CD4-positive, CD25-positive, alpha-beta regulatory T cell (primary cell): ENCODE measurements at places on chromosomes 3 and 15.
A peak's percentile ranks its signal among the peaks of the same experiment; 100 is the strongest.

- DNase-seq: no peak
Observed at GRCh38 chr15:58307313-58307961, 124.4 kb upstream of the LIPC start.

DNA sequence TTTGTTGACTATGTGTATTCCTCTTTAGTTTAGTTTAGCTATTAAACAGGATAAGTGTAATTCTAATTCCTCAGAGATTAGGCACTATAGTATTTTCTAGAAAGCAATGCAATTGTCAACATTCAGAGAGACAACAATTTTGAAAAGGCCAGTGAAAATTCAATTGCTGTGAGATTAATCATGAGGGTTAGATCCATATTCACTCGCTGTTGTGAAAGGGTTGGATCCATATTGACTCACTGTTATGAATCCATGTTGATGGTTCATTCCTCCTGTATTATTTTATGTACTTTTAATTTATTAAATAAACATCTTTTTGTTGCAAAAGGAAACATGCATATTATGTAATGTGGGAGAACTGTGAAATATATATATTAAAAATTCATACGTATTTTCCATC is 641 bp downstream of the TRAT1 start:
- DNase-seq: peak; percentile 39

- DNase-seq: no peak
Observed at GRCh38 chr3:186102687-186103086, 6.2 kb downstream of the ETV5 start.

GRCh38 chr3:195093731-195094130 is 177.2 kb downstream of the XXYLT1 start:
- DNase-seq: no peak

GRCh38 chr15:30904812-30905211 is 1.1 kb downstream of the FAN1 start:
- DNase-seq: no peak

GRCh38 chr15:39730552-39730951 is 52.1 kb downstream of the FSIP1 start:
- DNase-seq: no peak
